ENCODE measurements at places on chromosomes 2 and 18. TPM values are rescaled to one million over a fixed set of nuclear protein-coding genes. Genes with fewer than 3 reads are reported as not detected.

Gene ALPG
- not detected for total RNA-seq

Gene STEAP3
- 2.1 TPM for total RNA-seq

Gene SRBD1
- 12.7 TPM for total RNA-seq

Gene MATN3
- total RNA-seq, result 1.4 TPM

Gene SPATA3
- not detected for total RNA-seq

Gene CAMKMT
- 6.5 TPM for total RNA-seq

Gene LRRFIP1
- 135 TPM for total RNA-seq

Gene ASB18
- not detected for total RNA-seq

Gene FMNL2
- total RNA-seq, result 15.6 TPM

Gene SERPINB11
- not detected for total RNA-seq

Gene ECEL1
- not detected for total RNA-seq

Gene CCDC68
- total RNA-seq, result 1.3 TPM

Gene EPB41L3
- total RNA-seq, result 169 TPM

Gene APCDD1
- total RNA-seq, result not detected

Gene PCARE
- total RNA-seq, result not detected

Gene IMMT
- total RNA-seq, result 67.5 TPM

Gene MYO5B
- 1.1 TPM for total RNA-seq

Gene HMSD
- 0.65 TPM for total RNA-seq

Gene KLHL41
- 0.15 TPM for total RNA-seq

Gene TMEM37
- 0.91 TPM for total RNA-seq

Gene IL1B
- 0.61 TPM for total RNA-seq

Gene HOXD12
- not detected for total RNA-seq

Gene NOSTRIN
- under 0.01 TPM for total RNA-seq

Gene IL36A
- total RNA-seq, result not detected

Gene PNKD
- 22.1 TPM for total RNA-seq

Gene ZBTB7C
- total RNA-seq, result not detected

Gene FTCDNL1
- under 0.01 TPM for total RNA-seq

Gene CFAP65
- not detected for total RNA-seq

Gene PLGLB1
- total RNA-seq, result not detected

Gene AQP12B
- not detected for total RNA-seq

Gene FOXD4L1
- total RNA-seq, result not detected

Gene GKN1
- not detected for total RNA-seq

Gene TMEM163
- total RNA-seq, result 1.9 TPM

Gene CBLN2
- total RNA-seq, result 5.9 TPM

Gene TACR1
- total RNA-seq, result not detected

Gene VIT
- total RNA-seq, result 0.76 TPM

Gene COL6A3
- total RNA-seq, result 17.9 TPM

Gene COLEC11
- not detected for total RNA-seq

Gene LIPG
- total RNA-seq, result 88.9 TPM

Gene PID1
- total RNA-seq, result 0.46 TPM

Gene ARHGEF33
- total RNA-seq, result 0.15 TPM

Gene ZNF892
- 9.6 TPM for total RNA-seq

Gene GNLY
- not detected for total RNA-seq

Gene RELCH
- 14.6 TPM for total RNA-seq

Gene RNF181
- total RNA-seq, result 278 TPM

Gene MOGAT1
- not detected for total RNA-seq

Gene CXCR1
- not detected for total RNA-seq

Gene SNTG2
- not detected for total RNA-seq

Gene TSN
- total RNA-seq, result 61.1 TPM

Gene TRABD2A
- 1.1 TPM for total RNA-seq

Gene OBSL1
- total RNA-seq, result 13.2 TPM

Gene EN1
- total RNA-seq, result not detected

Gene DYNAP
- total RNA-seq, result not detected
